EL (cell line): ENCODE measurements at places on chromosomes 2 and 18.

GRCh38 chr2:64090264-64090663 is 54.0 kb downstream of the PELI1 start:
- DNase-seq = no peak

DNA sequence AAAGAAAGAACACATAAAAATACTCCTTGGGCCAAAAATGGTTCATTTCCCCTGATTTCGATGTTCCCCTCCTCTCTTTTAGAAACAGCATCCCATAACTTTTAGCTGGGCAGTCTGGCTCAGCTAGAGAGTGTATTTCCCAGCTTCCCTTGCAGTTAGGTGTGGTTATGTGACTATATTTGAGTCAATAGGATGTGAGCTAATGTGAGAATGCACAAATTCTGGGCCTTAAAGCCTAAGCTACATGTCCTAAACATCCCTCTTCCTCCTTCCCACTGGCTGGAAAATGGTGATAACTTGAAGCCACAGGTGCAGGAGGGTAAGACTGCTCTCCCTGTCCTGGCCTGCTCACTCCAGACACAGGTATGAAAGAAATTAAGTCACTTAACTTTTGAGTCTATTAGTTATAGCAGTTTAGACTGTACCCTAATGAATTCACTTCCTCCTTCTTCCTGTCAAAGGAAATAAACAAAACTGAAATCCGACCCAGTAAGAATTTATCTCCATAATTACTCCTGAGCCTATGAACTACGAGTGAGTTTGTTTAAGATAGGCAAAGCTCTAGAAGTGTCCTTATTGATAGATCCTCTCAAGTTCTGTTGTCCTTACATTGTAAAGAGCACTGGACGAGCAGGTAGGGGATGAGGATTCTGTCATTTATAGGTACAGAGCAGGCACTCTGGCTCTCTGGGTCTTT is 177.6 kb downstream of the MTX2 start:
- DNase-seq = no peak

DNA sequence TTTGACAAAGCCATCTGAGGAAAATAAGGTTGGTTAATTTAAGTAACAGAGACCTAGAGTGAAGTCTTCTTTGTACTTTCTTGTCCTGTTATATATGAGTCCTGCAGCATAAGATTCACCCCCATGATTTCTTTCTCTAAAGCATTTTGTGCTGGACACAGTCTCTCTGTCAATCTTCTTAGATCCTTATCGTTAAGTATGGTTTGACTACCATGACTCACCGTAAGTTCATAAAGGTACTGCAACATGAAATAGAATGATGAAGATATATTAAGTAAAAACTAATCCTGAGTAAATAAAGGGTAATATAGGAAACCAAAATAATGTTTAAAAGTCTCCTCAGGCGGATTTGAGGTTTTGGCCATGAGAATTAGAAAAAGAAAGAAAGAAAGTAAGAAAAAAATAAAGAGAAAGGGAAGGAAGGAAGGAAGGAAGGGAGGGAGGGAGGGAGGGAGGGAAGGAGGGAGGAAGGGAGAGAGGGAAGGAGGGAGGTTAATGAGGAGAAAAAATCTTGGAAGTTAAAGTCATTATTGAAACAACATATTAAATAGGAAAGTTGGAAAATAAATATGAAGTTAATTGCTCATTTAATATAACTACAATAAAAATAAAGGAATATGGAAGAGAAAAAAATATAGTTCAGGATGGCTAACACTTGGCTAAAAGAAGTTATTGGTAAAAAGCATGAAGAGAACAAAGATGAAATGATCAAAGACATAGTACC is 980.3 kb upstream of the CDH2 start:
- DNase-seq = peak; percentile 45

DNA sequence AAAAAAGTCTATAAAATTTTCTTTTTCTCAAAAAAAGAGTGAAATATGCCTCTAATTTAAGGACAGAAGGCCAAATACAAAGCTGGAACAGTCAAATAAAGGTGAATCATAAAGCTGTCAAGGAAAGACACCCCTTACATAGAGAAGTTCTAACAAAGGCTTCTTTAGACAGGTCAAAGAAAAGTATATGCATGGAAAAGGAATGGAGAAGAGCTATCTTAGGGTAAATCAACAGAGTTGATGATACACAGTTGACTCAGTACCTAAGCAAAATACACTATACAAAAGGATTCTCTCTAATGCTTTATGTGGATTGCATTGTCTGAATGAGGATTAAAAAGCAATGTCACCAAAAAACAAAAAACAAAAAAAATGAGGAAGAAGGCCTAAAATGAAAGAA is 214.8 kb downstream of the TXNL1 start:
- DNase-seq = no peak

DNA sequence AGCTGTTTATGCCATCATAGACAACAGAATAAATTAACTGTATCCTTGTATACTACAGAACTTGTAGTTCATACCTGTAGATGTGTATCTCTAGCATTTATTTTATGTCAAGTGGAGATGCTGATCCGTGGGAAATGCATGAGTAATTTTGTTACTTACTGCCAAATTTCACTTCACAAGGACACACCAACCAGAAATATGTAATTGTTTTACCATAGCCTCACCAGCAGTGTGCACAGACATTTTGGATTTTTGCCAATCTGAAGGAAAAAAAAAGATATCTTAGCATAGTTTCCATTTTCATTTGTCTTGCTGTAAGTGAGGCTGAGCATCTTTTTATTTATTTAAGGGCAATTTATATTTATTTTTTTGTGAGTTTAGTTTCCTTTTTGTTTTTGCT is 265.1 kb upstream of the OSR1 start:
- peak; percentile 75 for DNase-seq

DNA sequence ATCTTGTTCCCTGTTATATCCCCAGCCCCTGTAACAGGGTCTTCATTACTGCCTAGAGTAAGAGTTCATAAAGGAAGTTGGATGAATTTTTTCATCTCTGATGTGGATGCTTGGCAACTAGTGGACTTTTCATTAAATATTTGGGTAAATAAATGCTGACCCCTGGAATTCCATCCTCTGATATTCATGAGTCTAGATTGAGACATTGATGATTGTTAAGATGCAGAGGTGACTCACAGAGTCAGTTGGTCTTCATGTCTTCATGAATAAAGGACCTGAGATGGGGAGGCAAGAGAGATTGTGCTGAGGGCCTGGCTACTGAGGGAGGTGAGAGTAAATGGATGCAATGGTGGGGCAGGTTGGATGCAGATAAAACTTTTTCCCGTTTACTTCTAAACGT is 132.7 kb upstream of the NT5C1B start:
- peak; percentile 61 for DNase-seq

GRCh38 chr2:160747501-160748170 is 254.0 kb upstream of the RBMS1 start:
- peak; percentile 94 for DNase-seq

GRCh38 chr18:27954226-27954625 is 222.7 kb downstream of the CDH2 start:
- peak; percentile 39 for DNase-seq
